Panc1 (cell line): ENCODE measurements at places on chromosomes 1 and 21. TPM values are rescaled to one million over a fixed set of nuclear protein-coding genes. Genes with fewer than 3 reads are reported as not detected.

DNA sequence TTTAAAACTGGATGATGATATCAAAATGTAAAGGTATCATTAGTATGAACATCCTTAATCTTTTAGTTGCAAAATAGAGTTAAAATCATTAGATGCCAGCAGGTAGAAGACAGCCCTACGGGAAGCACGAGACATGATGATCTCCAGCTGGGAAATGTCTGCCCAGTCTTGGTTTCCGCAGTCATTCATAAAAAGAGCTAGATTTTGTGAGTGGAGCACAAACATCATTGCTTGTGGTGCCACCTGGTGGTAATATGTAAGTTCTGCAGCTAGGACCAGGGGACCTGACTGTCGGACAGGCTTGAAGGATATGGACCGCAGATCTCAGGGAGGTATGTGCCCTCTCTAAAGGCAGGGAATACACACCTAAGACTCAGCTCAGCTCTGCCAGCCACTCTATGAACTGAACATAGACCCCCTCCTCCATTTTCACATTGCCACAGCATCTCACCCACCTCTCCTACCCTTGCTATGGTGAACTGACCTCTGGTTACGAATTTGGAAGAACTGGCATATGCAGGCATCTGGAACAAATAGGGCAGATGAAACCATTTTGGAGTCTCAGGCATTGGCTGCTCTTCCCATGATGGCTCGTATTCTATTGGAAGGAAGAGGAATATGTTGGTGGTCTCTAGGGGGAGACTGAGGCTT, 9.2 kb downstream of the FCMR start:
- peak; percentile 57 for DNase-seq

The SERTAD4 gene
- 0.31 TPM for total RNA-seq

DNA sequence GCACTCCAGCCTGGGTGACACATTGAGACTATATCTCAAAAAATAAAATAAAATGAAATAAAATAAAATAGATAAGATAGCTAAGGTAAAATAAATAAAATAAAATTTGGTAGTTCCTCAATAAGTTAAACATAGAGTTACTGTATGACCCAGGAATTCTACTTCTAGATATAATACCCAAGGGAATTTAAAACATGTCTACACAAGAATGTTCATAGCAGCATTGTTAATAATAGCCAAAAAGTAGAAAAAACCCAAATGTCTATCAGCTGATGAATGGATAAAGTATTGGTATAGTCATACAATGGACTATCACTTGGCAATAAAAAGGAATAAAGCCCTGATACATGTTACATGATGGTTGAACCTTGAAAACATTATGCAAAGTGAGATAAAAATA, 47.8 kb downstream of the CEP350 start:
- DNase-seq: no peak

DNA sequence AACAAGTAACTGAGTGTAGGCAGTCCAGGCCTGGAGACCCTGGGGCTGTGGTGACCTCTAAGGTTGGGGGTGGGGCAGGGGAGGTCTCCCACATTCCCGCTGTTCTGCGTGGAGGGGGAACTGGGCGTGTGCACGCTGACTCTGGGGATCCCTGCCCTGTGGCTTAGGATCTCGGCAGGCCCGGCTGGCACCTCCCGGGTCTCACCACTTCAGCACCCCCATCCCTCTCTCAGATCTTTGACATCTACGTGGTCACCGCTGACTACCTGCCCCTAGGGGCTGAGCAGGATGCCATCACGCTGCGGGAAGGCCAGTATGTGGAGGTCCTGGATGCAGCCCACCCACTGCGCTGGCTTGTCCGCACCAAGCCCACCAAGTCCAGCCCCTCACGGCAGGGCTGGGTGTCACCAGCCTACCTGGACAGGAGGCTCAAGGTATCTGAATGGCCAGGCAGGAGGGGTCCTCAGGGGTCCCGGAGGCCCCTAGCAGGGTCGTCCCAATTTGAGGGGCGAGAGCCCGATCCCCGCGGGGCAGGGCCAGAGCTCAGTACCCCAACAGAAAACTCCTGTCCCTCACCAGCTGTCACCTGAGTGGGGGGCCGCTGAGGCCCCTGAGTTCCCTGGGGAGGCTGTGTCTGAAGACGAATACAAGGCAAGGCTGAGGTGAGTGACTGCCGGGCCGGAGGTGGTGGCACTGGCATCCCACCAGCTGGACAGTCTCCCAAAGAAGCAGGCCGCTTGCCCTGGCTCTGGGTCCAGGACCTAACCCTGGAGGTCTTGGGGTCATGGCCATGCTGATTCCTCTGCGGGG, 68.7 kb downstream of the TRIM11 start:
- DNase-seq: no peak

DNA sequence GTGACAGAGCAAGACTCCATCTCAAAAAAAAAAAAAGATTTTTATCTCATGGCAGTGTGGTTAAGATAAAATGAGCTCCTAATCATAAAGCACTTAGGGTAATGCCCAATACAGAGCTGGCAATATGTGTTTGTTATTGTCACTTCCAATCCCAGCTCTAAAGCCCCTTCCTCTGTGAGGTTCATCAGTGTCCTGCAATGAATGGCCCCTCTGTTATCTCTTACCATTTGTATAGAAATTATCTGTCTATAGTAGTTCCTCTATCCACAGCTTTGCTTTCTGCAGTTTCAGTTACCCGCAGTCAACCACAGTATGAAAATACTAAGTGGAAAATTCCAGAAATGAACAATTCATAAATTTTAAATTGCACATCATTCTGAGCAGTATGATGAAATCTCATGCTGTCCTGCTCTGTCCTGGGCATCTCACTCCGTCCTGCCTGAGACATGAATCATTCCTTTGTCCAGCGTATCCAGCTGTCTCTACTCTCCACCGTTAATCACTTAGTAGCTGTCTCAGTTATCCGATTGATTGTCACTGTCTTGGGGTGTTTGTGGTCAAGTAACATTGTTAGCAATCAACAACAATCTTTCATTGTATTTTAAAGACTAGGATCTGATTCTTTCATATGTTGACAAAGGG, 50.2 kb upstream of the DNAH14 start:
- DNase-seq: no peak

The LRRC71 gene
- total RNA-seq: 0.77 TPM
